GM23338 (cell line): ENCODE measurements at places on chromosomes 1 and 21.

- no peak for DNase-seq
These were observed 9.1 kb upstream of the AK2 start for GRCh38 chr1:33045814-33046213.

DNA sequence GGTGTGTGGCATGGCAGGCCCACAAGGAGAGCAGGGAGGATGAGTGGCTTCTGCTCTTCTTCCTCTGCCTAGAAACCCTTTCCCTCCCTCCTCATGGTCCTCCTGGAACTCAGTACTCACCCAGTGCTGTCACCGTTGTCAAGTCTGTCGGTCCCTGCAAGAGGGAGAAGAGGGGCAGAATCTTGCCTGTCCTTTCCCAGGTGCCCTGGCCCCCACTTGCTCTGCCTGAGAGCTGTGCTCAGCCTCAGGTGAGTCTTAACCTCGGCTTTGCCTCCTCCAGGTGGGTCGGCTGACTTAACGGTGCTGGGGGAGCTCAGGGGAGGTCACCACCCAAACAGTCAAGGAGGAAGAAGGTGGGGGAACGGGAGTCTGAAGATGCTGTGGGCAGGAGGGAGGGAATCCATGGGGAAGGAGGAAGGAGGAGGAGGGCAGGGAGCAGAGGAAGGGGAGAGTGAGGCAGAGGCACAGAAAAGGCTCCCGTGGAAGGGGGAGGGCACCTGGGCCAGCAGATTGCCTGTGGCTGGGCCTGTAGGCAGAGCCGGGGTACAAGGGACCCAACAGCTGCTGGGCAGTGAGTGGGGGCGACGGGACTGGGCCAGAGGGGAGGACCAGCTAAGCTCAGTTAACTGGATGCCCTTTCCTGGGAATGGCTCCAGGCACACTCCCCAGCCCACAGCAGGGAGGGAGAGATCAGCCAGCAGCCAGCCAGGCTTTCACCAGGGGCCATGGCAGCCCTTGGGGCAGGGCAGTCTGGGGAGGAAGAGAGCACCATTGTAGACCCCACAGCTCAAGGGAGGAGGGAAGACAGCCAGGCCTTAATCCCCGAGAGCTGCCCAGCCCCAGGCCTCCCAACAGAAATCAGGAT lies 26.3 kb downstream of the CTNNBIP1 start:
- no peak for DNase-seq

DNA sequence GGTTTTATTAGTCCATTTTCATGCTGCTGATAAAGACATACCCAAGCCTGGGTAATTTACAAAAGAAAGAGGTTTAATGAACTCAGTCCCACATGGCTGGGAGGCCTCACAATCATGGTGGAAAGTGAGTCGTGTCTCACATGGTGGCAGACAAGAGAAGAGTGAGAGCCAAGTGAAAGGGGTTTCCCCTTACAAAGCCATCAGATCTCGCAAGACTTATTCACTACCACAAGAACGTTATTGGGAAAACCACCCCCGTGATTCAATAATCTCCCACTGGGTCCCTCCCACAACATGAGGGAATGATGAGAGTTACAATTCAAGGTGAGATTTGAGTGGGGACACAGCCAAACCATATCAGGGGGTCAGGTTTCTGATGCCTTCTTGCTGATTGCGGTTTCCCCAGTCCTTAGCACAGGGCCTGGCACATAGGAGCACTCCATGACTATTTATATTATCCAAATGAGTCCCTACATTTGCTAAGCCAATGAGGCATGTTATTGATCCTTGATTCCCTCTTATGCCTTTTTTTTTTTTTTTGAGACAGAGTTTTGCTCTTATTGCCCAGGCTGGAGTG lies 35.3 kb upstream of the PAXBP1 start:
- DNase-seq: no peak

DNA sequence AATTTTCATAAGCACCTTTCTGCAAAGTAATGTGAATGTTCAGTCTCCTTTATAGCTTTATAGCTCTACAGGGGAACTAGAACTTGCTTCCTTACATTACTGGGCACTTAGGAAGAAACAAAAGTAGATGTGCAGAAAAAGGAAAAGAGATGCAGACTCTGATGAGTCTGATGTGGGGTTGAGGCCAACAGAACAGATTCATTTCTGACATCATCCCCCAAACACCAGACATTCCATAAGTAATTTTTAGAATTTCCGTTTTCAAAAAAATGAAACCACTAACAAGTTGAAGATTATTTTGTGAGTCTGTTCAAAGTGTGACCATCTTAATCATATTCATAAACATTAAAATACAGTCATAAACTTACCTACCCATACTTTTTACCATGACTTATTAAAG lies 96.0 kb downstream of the NRIP1 start:
- no peak for DNase-seq

DNA sequence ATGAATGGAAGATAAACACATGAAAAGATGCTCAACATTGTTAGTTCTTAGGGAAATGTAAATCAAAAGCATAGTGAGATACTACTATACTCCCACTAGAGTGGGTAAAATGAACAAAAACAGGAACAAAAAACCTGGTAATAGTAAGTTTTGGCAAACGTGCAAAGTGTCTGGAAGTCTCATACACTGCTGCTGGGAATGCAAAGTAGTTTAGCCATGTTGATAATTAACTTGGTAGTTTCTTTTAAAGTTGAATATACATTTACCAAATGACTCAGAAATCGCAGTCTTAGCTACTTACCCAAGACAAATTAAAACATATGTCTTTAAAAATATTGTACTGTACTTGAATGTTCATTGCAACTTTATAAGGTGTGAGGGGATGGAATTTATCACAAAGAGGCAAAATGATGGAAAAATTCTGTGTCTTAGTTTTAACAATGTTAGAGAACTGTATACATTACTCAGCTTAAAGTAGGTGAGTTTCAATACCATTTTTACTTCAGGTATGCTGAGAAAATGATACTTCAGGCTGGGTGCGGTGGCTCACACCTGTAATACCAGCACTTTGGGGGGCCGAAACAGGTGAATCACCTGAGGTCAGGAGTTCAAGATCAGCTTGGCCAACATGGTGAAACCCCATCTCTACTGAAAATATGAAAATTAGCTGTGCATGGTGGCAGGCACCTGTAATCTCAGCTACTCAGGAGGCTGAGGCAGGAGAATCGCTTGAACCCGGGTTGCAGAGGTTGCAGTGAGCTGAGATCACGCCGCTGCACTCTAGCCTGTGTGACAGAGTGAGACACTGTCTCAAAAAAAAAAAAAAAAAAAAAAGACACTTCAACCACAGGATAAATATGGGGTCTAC lies 102.3 kb downstream of the PDE4B start:
- DNase-seq: no peak

DNA sequence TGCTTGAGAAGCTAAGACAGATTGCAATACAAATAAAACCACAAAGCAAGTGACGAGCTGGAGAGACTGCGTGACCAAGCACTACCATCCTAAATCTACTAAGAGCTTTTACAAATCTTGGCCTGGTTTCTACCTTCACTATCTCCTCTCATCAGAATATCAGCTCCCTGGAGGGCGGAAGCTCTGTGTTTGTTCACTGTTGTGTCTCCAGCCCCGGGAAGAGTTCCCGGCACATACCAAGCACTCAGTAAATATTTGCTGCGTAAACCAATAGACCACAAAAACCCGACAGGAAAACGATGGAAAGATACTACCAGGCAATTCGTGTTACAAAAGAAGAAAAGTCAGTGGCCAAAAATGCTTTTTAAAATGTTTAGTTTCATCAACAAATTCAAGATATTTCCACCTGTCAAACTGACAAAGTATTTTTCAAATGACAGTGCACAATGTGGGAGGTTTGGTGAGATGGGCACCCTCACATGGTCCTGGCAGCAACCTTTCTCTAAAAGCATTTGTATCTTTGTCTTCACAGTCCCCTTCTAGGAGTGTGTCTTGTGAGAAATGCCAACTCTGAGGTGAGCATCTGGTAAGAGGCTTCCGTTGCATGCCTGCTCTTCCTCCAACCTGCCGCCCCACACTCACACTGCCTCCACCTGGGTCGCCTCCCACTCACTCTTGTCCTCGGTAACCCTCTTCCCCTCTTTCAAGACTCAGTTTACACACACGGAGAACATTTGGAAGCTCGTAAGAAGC lies 34.7 kb downstream of the SLC1A7 start:
- no peak for DNase-seq

DNA sequence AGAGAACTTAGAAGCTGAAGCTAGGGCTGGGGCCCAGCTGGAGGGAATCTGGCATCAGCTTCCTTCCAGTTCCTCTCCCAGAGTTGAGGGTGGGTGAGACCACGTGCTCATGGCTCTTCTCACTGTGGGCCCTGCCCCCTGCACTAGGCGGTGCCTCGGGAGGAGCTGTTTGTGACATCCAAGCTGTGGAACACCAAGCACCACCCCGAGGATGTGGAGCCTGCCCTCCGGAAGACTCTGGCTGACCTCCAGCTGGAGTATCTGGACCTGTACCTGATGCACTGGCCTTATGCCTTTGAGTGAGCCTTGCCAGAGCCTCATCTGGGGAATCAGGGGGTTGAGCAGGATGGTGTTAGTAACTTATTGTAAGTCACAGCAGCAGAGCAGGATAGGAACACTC lies 16.1 kb downstream of the AKR1A1 start:
- DNase-seq: no peak

- no peak for DNase-seq
These were observed 61.8 kb upstream of the PLD5 start for GRCh38 chr1:242586360-242586680.

DNA sequence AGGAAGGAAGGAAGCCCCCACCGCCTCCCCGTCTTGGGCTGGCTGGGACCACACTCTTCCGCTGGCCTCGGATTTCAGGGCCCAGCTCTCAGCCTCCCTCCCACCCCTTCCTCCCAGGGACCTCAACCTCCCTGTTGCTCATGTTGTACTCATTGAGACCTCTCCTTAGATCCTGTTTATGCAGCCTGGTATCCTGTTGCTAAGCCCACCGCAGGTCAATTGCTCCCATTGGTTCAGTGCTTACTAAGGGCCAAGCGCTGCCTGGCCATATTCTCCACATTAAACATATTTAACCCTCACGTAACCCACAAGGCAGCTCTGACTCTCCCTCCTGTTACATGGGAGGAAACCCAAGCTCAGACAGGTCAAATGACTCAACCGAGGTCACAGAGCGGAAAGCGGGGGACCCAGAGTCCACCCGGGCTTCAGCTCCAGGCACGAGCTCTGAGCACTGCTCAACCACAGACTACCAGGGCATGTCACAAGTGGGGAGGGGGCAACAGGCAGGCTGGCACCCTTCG lies 23.2 kb upstream of the H6PD start:
- DNase-seq: no peak

GRCh38 chr21:45018131-45019075 lies 56.0 kb upstream of the ADARB1 start:
- DNase-seq: no peak

- no peak for DNase-seq
These were observed 29.2 kb upstream of the CD84 start for GRCh38 chr1:160608514-160608913.

GRCh38 chr1:22327411-22327810 lies 124.2 kb upstream of the ZBTB40 start:
- DNase-seq: no peak

- DNase-seq: no peak
These were observed 6.3 kb downstream of the FHL3 start for GRCh38 chr1:37998913-37999429.

GRCh38 chr1:52403566-52404115 lies 582 bp downstream of the ORC1 start:
- DNase-seq: peak; percentile 87

GRCh38 chr1:39720094-39720999 lies 18.3 kb upstream of the PPIE start:
- DNase-seq: peak; percentile 72

DNA sequence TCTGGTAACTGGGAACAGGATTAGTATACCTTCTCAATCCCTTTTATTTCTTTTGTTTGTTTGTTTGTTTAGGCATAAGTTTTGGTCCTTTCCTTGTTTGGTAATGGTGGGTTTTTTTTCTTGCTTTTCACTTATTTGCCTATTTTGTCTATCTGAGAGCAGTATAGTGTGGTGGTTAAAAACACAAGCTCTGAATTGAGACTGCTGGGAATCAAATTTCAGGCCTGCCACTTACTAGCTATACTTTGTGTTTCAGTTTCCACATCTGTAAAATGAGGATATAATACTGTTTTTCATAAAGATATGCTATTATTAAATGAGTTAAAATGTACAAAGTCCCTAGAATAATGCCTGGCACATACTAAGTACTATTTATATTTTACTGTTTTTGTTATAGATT lies 81.6 kb upstream of the IVNS1ABP start:
- no peak for DNase-seq

GRCh38 chr1:196660852-196661251 lies 9.0 kb downstream of the CFH start:
- DNase-seq: peak; percentile 73

DNA sequence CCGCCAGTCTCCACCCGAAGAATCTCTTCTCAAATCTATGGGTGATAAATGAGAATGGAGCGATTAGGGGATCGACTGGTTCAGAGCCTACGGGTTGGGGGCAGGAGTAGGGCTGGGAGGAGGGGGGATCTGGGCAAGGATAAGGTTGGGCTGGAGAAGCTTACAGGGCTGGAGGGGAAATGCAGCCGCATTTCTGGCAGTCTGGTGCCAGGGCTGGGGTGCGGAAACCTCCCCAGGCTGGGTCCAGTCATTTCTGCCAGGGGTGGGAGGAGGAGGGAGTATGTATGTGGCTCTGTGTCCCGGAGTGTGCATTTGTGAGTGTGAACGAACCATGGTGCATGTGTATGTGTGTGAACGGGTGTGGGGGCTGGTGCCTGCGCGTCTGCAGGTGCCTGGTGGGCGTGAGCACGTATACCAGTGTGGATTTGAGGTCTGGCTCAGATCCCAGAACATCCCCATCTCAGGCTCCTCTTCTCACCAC lies 10.2 kb downstream of the C1orf216 start:
- DNase-seq: peak; percentile 69

GRCh38 chr21:44057055-44057454 lies 44.9 kb downstream of the TRAPPC10 start:
- DNase-seq: no peak

DNA sequence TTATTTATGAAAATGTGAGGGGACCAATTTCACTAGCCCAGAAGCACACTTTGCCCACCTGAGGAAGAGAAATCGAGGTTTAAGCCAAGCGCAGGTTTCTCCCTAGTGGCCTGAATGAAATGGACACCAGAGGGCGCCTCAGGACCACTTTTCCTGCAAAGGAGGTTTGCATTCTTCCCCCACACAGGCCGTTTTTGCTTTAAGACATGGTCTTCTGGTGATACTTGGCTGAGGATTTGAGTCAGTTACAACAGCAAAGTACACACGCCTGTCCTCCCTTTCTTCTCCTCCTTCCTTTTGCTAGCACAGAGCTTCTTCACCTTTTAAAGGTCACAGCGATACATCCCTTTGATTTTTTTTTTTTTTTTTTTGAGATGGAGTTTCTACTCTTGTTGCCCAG lies 5.4 kb downstream of the PLA2G2E start:
- peak; percentile 93 for DNase-seq

GRCh38 chr1:219066631-219067349 lies 106.9 kb upstream of the LYPLAL1 start:
- peak; percentile 33 for DNase-seq

DNA sequence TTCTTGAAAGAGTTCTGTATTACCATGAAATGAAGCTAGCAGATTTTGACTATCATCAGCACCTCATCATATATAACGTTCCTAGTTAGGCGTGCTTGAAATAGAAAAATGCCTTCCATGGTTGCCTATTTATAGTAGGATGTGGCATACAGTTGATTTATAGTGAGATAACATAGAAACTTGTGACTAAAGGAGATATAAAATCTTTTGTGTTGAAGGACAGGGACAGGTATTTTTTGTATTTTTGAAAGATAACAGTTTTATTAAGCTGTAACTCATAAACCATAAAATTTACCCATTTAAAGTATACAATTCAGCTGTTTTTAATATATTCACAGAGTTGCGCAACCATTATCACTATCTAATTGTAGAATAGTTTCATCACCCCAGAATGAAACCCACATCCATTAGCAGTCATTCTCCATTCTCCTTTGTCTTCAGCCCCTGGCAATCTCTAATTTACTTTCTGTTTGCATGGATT lies 19.3 kb downstream of the SPEN start:
- DNase-seq: no peak
